Melanocyte of skin (primary cell): ENCODE measurements at places on chromosomes 7 and 10. TPM values are rescaled to one million over a fixed set of nuclear protein-coding genes. Genes with fewer than 3 reads are reported as not detected.

The PDK4 gene
- total RNA-seq: 1.7 and 10.2 TPM in 2 replicates

The SORBS1 gene
- 29.0 and 53.7 TPM in 2 replicates for total RNA-seq

The GHRHR gene
- not detected in 2 replicates for total RNA-seq

The EBLN1 gene
- not detected in 2 replicates for total RNA-seq

The TMEM139 gene
- 0.46 TPM in 1 of 2 replicates, not detected in the other for total RNA-seq

The TRIM8 gene
- 26.5 and 38.5 TPM in 2 replicates for total RNA-seq

The MEST gene
- 1.3 and 2.2 TPM in 2 replicates for total RNA-seq

The ST8SIA6 gene
- 28.0 and 35.2 TPM in 2 replicates for total RNA-seq

The TMEM196 gene
- not detected in 2 replicates for total RNA-seq

The NPY4R gene
- not detected in 2 replicates for total RNA-seq

The SEPTIN14 gene
- total RNA-seq: not detected in 2 replicates

The CCAR1 gene
- total RNA-seq: 42.0 and 59.2 TPM in 2 replicates
